Sigmoid colon (tissue), 7 donors: ENCODE measurements at places on chromosomes 7 and 10. TPM values are rescaled to one million over a fixed set of nuclear protein-coding genes. Genes with fewer than 3 reads are reported as not detected.

- no peaks in the 10 kb centered on the region for H3K36me3 ChIP-seq
- no peak overlapping the region for H3K27ac ChIP-seq
- H3K27me3 ChIP-seq = no peaks in the 10 kb centered on the region
- DNase-seq = no peak
Measured at GRCh38 chr7:1020849-1021251, 23.5 kb upstream of the GPR146 start.

The CARD11 gene
- 0.33 TPM for total RNA-seq

GRCh38 chr10:95661818-95662217 lies 5.3 kb upstream of the ALDH18A1 start:
- no peaks in the 10 kb centered on the region for H3K27me3 ChIP-seq
- no peaks in the 10 kb centered on the region for H3K4me1 ChIP-seq
- no peak overlapping the region for H3K27ac ChIP-seq
- no peaks in the 10 kb centered on the region for H3K36me3 ChIP-seq
- no peak for DNase-seq

The PRPS1L1 gene
- not detected for total RNA-seq

- no peak overlapping the region for H3K4me3 ChIP-seq
- DNase-seq = no peak
- no peak overlapping the region for H3K27ac ChIP-seq
- H3K36me3 ChIP-seq = no peaks in the 10 kb centered on the region
Measured at GRCh38 chr10:129277084-129277483, 190.0 kb upstream of the MGMT start.

DNA sequence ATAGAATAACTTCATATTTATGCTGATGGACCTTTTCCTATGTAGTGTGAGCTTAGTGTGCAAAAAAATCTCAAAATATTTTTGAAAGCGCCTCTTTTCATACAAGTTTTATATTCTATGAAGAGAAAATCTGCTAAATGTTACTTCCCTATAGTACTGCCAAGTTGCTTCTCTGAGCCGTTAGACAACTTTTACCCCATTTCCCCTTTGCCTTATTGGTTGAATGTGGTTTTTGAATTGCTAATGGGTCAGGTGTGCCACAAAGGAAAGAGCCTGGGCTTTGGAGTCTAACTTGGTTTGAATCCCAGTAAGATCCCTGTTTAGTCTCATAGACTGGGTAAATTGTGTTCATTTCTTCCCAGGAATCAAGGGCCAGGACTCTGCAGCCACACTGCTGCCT lies 261.5 kb downstream of the SNX10 start:
- H3K4me3 ChIP-seq = no peak overlapping the region
- no peaks in the 10 kb centered on the region for H3K27me3 ChIP-seq
- no peaks in the 10 kb centered on the region for H3K4me1 ChIP-seq
- no peak for DNase-seq

GRCh38 chr10:33032654-33033151 lies 74.7 kb upstream of the ITGB1 start:
- H3K4me1 ChIP-seq = no peaks in the 10 kb centered on the region
- no peaks in the 10 kb centered on the region for H3K27me3 ChIP-seq
- no peak overlapping the region for H3K27ac ChIP-seq
- no peak for DNase-seq
- no peak overlapping the region for H3K4me3 ChIP-seq
